ENCODE measurements at places on chromosomes 4 and X.

DNA sequence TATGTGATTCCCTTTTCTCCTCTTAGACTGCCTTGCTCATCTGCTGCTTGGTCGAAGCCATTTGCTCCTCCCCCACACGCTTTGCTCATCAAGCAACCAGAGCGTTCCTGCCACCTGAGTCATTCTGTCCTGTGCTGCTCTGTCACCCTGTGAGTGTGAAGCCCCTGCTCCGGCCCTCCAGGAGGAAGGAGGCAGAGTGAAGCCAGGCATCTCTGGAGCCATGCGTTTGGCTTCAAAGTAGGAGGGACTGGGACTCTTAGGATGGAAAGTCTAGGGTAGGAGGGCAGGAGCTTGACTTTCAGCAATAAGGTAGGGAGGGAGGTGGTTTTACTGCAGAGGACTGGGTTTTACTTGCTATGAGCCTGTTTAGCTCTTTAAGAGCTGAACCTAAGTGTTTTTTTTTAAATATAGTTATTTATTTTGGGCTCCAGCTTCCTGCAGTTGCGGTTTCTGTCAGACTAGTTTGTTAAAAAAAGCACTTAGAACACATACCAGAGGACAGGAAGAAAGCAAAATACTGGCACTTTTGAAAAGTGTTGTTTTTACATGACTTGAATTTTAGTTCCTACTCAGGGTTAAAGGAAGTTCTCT is 63.6 kb downstream of the SPINK2 start:
- DNase-seq, result no peak

DNA sequence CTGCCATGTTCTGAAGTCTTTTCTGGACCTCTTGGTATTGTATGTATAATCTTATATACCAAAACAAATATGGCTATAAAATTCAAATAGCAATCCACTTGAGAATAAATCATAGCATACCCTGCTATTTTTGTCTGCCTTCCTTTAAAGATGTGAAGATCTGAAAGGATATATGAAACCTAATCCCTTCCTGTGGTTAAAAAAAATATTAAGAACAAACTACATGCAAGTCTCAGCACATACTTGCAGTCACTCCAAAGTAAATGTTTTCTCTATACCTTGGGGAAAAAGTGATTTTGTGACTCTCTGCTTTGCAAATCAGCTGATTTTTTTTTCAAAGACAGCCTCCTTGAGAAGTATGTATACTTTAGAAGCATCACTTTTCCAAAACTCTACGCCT is 322.9 kb downstream of the ANKRD50 start:
- DNase-seq, result no peak

GRCh38 chr4:124178449-124179021 is 534.0 kb downstream of the ANKRD50 start:
- DNase-seq, result no peak

DNA sequence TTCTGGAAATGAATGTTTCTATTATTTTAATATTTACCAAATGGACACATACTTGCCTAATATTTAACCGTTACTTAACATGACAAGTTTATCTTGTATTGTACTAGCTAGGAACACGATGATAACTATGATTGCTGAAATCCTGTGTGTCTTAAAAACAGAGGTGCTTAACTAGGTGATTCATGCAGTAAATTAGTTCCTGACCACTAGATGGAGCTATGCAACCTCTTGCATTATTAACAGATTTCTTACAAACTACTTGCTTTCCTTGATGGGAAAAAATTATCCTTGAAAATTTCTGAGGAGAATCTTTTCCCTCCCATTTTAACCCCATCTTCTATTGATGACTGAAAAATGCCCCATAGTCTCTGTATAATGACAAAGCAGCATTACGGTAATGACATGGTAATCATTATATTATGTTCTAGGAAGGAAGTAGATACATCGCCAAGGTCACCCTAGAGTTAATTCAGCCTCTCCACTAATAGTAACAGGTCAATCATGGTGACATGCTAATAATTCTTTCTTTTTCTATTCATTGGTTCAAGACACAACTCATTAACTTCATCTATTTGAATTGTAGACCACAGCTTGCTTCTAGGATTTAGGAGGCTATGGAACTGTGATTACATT is 844.2 kb downstream of the RAPGEF2 start:
- DNase-seq, result no peak

DNA sequence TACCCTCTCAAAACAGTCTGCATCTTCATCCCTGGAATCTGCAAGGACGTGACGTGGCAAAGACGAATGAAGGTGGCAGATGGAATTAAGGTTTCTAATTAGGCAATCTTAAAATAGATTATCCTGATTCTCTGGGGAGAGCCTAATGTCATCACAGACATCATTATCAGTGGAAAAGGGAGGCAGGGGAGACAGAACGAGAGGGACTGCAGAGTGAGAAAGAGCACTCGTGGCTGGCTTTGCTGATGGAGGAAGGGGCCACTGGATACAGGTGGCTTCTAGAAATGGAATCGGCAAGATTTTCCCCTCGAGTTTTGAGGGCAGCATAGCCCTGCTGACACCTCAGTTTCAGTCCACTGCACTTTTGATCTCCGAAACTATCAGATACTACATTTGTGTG is 110.6 kb downstream of the ASMT start:
- DNase-seq, result no peak

- DNase-seq, result no peak
Observed at GRCh38 chrX:13581554-13581953, 12.2 kb downstream of the EGFL6 start.

DNA sequence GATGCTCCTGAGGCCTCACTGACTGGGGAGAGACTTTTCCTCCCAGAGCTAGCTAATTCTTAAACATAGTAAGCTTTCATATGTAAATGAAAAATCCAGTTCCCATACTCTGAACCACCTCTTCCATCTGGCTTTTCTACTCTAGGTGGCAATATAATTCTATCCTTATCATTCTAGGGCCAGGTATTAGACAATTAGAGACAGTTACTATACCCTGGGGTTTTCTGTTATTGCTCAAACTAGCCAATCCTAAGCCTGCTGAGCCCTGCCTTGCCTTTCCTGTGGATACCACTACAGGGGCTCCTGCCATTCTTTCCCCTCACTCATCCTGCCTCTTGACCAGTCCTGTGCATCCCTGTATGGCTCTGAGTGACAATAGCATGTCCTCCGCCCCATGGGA is 552.0 kb downstream of the STIM2 start:
- DNase-seq, result no peak

- no peak for DNase-seq
Observed at GRCh38 chr4:105002278-105002677, 144.4 kb upstream of the TET2 start.

- DNase-seq, result no peak
Observed at GRCh38 chrX:115589419-115589818, 28.4 kb downstream of the PLS3 start.

DNA sequence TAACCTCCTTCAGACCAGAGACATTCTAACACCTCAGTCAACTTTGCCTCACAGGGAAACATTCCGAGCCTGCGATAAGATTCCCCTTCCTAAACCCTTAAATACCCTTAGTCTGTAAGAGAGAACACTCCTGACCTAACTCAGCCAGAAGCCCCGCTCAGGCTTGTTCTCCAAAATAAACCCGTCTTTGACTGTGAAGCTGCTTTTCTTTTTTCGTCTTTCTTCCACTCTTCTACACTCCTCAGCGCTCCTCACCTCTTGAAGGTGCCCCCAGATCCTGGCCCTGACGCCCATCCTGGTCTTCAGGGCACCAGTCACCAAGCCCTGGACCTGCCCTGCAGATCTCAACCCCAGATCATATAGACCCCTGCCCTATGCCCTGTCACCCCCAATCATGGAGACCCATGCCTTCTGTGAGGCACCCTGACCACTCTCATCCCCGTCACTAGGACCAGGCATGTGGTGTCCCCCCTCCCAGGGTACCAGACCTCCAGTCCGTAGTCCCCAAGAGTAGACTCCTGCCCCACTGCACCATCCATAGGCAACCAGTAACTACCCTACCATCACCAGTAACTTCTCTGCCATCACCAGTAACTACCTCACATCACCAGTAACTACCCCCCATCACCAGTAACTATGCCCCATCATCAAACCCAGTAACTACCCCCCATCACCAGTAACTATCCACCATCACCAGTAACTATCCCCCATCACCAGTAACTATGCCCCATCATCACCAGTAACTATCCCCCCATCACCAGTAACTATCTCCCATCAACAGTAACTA is 3.5 kb downstream of the ASMTL start:
- DNase-seq, result no peak

DNA sequence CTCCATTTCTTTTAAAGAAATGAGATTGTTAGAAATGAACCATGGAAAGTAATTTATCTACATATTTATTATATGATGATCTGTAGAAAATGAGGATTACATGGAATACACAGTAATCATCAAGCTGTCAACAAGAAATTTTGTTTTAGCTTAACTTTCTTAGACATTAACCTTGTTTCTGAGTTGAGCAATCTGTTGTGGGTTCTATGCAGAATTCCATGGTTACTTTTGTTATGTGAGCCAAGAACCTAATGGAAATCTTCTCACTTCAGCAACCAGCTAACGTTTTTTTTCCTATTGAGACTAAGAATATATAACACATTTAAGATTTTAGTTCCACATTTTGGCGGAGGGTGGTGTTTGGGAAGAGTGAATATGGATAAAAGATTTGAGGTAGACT is 136.1 kb upstream of the SLC4A4 start:
- DNase-seq, result no peak

DNA sequence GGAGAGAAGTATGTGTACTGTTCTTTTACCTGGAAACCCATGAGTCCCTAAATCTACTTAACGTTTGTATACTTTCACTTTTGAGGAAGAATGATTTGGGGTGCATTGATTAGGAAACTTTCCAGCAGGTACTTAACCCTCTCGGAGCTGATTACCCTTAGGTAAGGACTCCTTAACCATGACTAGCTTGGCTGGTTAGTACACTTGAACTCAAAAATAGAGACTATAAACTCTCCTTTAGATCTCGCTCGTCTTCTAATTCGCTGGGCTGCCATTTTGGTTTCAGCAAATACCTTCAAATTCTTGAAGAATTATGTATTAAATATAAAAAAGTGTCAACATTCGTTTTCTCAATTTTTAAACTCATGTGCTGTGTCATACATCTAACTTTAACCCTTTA is 2.0 kb downstream of the USP9X start:
- DNase-seq, result no peak

DNA sequence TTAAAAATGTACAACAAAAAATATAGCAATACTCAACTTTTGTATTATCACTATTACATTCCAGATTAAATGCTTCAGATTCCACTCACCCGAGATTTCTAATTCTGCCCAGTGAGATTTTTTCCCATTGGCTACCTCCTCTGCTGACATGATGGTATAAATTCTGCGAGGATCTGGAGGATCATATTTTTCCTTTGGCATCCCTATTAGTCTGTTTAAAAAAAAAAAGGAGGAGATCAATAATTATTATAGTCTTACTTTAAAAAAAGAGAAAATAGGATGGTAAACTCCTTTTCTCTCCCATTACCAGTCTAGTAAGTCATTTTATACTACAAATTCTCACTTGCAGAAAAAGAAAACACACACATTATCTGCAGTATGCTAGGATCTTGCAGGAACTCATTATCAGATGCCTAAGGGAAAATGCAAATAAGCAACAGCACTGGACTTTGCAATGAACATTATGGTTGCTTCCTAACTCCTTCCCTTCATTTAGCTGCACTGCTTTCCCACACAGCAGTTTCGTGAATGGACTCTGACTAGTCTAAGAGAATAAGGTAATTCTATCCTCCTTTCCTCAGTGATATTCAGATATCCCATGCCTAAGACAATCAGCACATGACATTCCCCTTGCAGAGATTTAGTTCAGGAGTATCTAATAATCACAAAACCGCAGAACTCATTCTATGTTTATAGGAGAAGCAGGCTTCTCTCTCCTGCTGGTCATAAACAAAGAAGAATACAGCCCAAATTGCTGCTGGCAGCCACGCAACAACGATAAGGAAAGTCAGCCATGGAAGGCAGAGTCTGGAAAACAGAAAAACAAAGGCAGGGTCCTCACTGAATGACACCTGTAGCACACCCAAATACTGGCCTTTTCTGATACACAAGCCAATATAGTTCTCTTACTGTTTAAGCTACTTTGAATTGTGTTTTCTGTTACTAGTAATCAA is 42.7 kb downstream of the CNOT6L start:
- DNase-seq, result no peak

DNA sequence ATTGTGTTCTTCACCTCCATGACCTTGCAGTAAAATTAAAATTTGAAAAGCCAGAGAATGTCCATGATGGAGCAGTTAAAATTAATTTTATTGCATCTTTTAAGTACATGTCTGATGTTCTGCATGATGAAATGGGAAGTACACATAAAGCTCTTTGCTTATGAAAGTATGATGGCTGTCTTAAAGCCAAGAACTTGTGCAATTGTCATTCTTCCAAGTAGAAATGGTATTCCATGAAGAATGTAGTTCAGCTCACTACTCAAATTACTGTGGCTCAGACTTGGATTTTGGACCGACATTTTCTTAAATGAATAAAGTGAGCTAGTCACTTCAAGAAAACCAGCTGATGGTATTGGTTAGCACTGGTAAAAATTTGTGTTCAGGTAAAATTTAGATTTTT is 161.7 kb upstream of the CXCL13 start:
- DNase-seq, result no peak

DNA sequence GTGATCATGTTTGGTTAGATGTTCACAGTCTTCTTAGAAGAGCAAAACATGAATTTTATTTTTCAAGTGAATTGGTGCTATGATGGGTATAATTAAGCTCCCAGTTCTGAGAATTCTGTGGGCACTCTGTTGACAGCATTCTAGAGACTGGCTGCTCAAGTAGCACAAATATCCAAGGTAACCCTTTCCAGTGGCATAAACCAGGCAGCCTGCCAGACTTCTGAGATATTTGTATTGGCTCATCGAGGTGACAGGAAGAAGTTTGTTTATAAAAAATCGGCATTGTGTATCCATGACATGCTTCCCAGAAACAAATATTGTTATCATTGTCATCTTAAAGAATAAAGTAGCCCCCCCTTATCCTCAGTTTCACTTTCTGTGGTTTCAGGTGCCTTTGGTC is 28.3 kb downstream of the LANCL3 start:
- DNase-seq, result no peak

GRCh38 chrX:21490341-21490740 is 116.1 kb downstream of the CNKSR2 start:
- DNase-seq, result no peak

- DNase-seq, result no peak
Observed at GRCh38 chrX:2584251-2585157, 83.7 kb upstream of the DHRSX start.

- no peak for DNase-seq
Observed at GRCh38 chr4:81982846-81983540, 390.8 kb downstream of the HNRNPD start.

DNA sequence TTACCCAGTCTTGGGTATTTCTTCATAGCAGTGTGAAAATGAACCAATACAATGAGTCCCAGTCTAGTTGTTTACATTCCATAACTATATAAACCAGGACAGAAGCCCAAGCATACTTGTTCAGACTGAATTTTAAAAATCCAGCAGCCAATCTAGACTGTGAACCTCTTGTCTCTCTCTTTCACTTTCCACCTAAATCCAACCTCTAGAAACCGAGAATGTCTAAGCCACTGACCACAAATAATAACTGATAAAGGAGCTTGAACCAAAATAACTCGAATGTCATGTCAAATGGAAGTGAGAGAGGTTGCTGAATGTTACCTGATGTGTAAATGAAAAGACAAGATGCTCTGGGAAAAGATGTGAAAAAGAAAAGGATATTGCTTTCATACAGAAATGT is 544.7 kb downstream of the NLGN4X start:
- DNase-seq, result no peak

GRCh38 chr4:93355411-93355810 is 473.1 kb upstream of the ATOH1 start:
- DNase-seq, result no peak

All from NCI-H187 treated with DMSO at 0.1 percent for 48 hours (cell line).